ENCODE measurements at places on chromosomes 4 and X. TPM values are rescaled to one million over a fixed set of nuclear protein-coding genes. Genes with fewer than 3 reads are reported as not detected.
A peak's percentile ranks its signal among the peaks of the same experiment; 100 is the strongest.

Gene MAGEA6
- not detected for total RNA-seq

Gene RASL11B
- 2.4 TPM for total RNA-seq

DNA sequence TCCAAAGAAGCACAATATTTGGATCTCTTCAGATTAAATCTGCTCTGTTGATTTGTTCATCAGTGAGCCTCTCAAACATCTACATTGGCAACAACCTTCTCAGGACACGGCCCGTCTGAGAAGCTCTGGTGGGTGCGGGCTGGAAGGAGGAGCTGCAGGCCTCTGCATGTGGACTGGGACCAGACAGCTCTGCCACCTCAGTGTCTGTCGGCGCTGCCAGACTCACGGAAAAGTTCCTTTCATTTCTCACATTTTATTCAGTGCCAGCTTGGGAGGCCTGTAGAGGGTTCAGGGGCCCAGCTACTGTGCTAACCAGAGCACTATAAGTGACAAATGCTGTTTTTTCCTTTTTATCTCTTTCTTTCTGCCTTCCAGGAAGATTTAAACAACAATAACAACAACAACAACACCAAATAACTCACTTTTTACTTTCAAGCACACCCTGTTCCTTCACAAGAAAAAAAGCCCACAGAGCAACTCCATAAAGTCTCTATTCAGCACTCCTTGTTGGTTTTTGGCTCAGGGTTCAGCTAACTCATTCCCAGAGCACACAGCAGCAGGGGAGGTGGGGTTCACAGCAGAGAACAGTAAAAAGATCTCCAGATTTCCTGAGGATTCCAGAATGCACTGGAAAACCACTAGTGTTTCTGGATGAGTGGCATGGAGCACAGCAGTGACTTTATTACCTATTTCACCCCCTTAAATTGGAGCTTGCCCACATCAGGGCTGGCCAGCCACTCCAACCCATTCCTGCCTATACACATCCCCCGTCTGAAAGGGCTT lies 23.2 kb upstream of the HOPX start:
- no peak for DNase-seq

GRCh38 chrX:64187762-64188150 lies 17.8 kb downstream of the AMER1 start:
- DNase-seq: no peak

Gene CDKL2
- 0.66 TPM for total RNA-seq

GRCh38 chr4:86976801-86977485 lies 42.1 kb downstream of the AFF1 start:
- DNase-seq: no peak

GRCh38 chrX:31279359-31279758 lies 207.5 kb upstream of the FTHL17 start:
- no peak for DNase-seq

Gene JAKMIP1
- 1.7 TPM for total RNA-seq

GRCh38 chrX:19577181-19577810 lies 62.0 kb upstream of the MAP3K15 start:
- no peak for DNase-seq

GRCh38 chr4:1195109-1195671 lies 22.8 kb upstream of the SPON2 start:
- peak; percentile 10 for DNase-seq

Gene NLGN4X
- total RNA-seq: 6.3 TPM

DNA sequence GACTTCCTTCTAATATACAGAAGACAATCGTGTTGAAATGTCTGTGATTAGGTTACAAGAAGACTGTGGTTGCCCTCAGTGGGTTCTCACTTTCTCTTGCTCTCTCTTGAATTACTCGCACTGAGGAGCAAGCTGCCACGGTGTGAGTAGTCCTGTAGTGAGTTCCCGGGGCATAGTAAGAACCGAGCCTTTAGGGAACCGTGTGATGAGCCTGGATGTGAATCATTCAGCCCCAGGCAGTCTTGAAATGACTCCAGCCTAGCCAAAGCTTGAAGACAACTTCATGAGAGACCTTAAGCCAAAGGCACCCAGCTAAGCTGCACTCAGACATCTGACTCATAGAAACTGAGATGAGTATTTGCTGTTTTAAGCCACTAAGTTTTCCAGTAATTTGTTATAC lies 292.7 kb downstream of the SPOCK3 start:
- no peak for DNase-seq

DNA sequence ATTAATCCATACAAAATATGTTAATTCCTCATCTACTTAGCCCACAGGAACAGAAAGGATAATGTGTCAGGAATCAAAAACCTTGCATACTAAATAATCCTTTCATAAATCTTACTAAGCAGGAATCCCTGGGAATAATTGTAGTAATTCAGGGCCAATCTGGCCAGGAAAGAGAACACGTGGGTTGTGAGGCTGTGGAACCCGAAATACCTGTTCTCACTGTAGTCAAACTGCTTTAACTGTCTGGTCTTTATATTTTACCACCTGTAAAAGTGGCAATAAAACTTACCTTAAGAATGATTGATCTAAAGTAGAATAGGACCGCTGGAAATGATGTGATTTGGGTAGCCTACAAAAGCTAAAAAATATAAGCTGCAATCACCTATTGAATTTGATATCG lies 1620.9 kb downstream of the STIM2 start:
- DNase-seq: no peak

Gene XAGE2
- total RNA-seq: 1.1 TPM

Data from tibial nerve (tissue), 4 donors.